ENCODE measurements at places on chromosomes 5 and 9.

DNA sequence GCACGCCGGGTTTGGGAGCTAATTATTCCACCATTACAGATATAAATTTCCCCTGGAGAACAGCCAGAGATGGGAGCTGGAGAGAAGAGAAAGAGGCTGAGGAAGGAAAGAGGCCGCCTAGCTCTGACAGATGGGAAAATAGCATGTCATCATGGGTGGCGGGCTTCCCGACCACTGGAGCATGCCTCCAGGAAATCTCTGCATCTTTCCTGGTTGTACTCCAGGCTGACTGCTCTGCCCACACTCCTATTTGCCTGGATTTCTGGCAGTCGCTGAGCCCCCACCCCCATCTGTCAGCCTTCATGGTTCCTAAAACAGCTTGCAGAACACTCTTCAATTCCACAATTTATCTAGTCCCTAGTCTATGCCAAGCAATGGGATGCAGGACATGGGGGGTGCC, 14.3 kb upstream of the GABRP start:
- DNase-seq = no peak

DNA sequence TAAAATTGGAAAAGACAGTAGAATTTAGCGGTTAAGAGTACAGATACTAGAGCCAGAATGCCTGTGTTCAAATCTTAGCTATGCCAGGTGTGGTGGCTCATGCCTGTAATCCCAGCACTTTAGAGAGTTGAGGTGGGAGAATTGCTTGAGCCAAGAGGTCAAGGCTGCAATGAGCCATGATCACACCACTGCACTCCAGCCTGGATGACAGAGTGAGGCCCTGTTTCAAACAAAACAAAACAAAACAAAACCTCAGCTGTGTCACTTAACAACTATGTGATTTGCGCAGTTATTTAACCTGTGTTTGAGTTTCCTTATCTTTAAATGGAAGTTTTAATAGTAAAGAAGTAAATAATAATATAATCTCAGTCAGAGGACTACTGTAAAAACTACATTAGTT, 68.3 kb downstream of the TBCA start:
- no peak for DNase-seq

GRCh38 chr9:98867429-98868168, 60.1 kb downstream of the GALNT12 start:
- DNase-seq = no peak

GRCh38 chr5:180391276-180391675, 38.1 kb upstream of the GFPT2 start:
- no peak for DNase-seq

- no peak for DNase-seq
Measured at GRCh38 chr5:102811972-102812371, 56.9 kb downstream of the PAM start.

GRCh38 chr9:129576546-129577543, 44.1 kb downstream of the C9orf50 start:
- DNase-seq = no peak

DNA sequence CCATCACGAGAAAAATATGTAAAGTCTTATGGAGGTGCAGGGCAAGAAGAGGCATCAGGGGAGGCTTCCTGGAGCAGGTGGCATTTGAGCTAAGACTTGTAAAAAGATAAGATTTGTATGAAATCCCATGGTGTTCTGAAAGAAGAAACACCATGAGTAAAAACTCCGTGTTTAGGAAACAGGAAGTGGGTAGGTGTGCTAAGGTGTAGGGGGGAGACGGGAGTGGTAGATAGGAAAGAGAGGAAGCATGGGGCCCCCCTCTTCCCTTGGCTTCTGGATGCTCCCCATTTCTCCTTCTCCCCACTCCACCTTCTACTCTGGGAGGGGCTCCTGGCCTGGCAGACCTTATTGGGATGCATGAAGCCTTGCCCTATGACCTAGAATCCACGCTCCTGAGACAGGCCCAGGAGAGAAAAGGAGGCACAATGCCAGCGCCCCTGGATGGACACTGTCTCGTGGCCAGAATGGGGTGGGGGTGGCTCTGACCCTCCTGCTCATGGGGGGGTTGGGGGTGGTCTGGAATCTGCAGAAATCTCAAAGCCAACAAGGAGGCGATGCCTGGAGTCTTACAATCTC, 103.6 kb downstream of the GTF3C4 start:
- no peak for DNase-seq

GRCh38 chr5:117494188-117494587, 919.6 kb upstream of the SEMA6A start:
- DNase-seq = no peak

DNA sequence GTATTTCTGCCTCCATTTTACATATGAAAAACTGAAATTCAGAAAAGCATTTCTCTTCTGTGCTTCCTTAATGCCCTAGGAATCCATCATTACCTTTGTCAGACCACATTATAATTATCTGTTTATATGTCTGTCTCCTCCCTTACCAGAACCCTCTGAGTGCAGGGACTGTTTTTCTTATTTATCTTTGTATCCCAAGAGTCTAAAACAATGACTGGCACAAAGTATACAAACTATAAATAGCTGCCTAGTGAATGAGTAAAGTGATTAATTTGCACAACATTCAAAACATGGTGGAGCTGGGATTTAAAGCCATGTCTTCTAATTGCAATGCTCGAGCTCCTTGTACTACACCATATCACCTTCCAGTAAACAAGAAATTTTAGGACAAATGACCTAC, 49.3 kb upstream of the HK3 start:
- no peak for DNase-seq

GRCh38 chr9:129602598-129603415, 18.1 kb downstream of the C9orf50 start:
- no peak for DNase-seq

GRCh38 chr9:87138128-87139040, 191.1 kb upstream of the GAS1 start:
- DNase-seq = no peak

DNA sequence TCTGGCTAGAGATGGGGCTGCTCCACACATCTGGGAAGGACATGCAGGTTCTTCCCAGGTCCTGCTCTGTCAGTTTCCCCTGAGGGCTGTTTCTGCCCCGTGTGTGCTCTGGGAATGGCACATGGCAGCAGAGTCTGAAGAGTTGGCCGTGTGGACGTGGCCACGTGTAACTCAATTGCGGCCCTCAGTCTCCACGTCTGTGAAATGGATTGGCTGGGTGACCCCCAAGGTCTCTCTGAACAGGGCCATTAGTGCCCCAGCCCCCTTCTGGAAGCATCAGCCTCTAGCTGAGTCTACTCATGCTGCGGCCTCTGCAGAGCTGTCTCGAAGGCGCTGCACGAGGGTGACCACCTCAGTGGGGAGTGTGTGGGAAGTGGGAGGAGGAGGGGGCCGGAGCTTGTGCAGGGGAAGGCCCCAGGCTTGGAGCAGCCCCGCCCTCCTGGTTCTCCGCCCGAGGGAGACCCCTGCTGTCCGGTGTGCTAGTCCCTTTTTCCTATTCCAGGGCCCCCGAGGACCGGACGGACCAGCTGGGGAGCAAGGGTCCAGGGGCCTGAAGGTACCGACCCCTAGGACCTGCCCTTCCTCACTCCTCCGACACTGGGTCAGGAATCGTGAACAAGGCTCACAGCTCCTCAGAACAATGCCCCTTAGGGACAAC, 58.9 kb upstream of the ORM1 start:
- no peak for DNase-seq

GRCh38 chr9:14189578-14189977, 124.4 kb downstream of the NFIB start:
- DNase-seq = no peak

GRCh38 chr9:98491828-98492227, 216.9 kb downstream of the GABBR2 start:
- no peak for DNase-seq

GRCh38 chr5:146802945-146803522, 75.5 kb downstream of the PPP2R2B start:
- DNase-seq = no peak

DNA sequence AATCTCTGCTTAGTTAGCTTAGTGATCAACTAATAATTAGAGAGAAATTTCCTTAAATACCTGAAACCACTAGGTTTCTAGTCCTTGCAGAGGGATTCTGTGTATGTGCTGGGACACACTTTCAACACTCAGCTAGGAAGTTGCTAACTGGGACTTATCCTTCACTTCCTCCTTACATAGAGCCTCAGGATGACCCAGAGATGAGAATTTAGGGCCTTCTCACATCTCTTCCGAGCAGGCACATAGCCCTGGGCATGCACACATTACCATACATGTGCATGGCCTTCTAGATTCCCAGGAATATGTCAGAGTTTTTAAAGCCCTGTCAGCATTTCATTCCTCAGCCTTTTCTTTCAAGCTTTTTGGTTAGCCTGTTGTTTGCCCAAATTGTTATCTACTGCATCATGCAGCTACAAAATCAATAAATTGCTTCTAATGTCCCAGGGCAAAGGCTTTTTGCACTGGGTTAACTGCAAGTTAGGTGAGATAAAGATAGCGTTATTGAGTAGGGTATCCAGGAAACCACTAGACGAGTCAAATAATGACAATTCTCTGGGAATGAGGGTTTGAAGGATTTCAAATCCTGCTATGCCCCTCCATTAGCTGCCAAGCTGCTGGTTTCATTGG, 22.0 kb upstream of the CDK20 start:
- DNase-seq = no peak

DNA sequence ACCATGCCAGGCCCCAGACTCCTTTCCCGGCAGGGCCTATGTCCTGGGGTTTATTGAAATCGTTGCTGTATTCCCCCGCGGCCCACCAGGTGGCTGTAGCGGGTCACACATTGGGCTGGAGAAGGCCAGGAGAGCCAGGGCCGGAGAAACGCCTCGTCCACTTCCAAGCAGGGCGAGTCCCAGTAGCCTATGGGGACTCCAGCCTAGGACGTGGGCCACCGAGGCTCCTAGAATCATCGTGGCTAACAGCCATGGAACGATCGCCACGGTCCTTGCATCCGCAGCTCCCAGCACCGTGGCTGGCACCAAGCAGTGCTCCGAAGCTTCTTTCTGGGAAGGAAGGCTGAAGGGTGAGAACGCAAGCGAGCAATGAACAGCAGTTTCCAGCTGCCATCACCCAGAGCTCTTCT, 87.7 kb downstream of the ENTREP1 start:
- DNase-seq = no peak

DNA sequence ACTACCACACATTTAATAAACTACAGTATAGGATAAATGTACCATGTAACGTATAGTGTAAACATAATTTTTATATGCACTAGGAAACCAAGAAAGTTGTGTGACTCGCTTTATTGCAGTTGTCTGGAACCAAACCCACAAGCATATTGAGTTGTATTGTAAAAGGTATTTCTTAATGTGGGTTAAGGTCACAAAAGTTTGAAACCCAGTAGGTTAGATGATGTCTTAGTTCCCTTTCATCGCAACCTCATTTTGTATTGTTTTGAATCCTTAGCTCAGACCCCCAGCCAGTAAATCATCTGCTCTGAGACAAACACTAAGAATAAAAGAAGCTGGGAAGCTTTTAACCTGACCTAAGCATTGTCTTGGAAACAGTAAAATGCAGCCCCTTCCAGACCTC, 79.1 kb downstream of the TRIO start:
- DNase-seq = no peak

All from naive thymus-derived CD8-positive, alpha-beta T cell (primary cell).